Heart right ventricle (tissue), 16 donors: ENCODE measurements at places on chromosomes 11 and 22. TPM values are rescaled to one million over a fixed set of nuclear protein-coding genes. Genes with fewer than 3 reads are reported as not detected.

SYT9 gene
- not detected for total RNA-seq

CBX7 gene
- total RNA-seq, result 81.4 TPM

DNA sequence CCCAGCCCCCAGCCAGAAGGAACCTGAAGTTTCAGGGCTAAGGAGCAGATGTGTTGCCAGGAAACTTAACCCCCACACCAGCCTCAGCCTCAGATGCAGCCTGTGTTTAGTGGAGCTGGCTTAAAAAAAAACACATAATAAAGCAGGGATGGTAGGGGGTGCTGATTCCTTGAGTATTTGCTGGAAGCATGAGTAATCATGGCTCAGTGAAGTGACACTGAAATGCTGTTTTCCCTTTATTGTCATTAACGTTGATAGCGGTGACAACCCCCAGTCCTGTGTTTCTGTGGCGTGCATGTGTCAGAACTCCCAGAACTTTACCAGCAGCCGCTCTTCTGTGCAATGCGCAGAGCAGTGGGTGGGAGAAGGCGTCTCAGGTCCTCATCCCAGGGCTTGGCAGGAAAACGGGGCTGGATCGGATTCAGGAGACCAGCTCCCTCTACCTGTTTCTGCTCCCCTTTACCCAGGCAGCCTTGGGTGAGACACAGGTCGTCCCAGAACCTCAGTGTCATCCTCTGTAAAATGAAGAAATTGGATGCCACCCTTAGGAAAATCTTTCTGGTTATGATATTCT lies 1282.1 kb downstream of the TBC1D22A start:
- no peak for DNase-seq

DNA sequence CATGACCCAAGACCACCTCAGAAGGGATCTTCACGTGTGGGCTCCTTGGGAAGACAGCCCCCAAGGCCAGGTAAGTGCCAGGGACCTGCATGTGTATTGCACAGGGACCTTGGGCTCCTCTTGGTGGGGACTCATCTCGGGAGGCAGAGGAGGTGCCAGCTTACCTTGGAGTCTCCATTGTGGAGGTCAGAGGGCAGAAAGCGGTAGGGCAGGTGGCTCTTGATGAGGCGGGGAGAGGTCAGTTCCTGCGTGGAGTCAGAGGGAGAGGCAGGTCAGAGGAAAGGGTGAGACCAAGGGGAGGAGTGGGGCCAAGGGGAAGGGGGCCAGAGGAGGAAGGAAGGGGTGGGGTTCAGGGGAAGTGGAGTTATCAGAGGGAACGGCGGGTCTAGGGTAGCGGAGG lies 22.5 kb downstream of the SULT4A1 start:
- DNase-seq, result no peak

DNA sequence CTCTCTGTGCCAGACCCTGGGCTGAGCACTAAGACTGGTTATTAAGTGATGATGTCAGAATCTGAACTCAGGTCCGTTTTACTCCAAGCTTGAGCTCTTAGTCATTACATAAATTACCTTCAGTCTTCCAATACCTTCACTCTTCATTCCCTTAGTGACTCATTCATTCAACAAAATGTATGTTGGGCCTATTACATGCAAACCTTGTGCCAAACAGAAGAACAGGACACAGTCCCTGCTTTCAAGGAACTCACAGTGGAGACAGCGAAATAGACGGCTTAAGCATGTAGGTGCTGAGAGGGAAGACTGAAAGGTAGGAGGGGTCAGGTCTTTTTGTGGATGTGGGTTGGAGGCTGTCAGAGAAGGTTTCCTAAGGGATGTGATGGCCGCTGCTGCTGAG lies 3.3 kb downstream of the KCTD14 start:
- DNase-seq, result no peak

- DNase-seq, result no peak
Observed at GRCh38 chr22:24593836-24594568, 1.1 kb upstream of the LRRC75B start.

- DNase-seq, result no peak
Observed at GRCh38 chr22:37186228-37186996, 1.6 kb downstream of the C1QTNF6 start.

DNA sequence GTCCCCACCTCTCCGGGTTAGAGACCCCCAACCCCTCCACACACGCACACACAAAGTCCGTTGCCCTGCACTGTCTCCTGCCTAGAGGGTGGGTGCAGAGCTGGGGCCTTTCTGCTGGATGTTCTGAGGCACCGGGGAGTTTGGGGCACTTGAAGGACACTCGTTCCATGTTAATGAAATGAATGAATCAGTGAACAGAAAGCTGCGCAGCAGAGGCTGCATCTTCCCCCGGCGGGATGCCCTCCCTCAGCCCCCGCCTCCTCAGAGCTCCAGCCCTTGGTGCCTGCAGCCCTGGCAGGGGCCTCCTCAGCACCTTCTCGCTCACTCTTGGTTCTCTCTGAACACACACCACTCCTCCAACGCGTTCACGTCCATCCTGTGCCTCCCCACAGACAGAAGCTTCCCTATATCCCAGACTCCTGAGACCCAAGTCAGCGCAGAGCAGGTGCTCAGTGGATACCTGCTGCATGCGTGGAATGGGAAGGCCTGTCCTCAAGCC lies 611.9 kb downstream of the TBC1D22A start:
- no peak for DNase-seq

DNA sequence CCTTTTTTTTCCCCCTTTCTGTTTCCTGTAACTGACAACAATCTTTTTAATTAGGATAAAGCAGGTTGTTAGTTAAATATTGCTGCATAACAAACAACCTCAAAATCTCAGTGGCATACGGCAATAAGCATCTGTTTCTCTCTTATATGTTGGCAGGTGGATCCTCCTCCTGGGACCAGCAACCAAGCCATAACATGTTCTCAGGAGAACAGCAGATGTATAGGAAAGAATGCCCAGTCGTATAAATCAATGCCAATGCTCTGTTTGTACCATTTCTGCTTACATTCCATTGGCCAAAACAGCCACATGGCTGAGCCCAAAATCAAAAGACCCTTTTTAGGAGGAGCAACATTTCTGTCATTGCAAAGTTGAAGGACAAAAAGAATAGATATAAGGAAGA lies 445.7 kb downstream of the AASDHPPT start:
- DNase-seq, result no peak

DNA sequence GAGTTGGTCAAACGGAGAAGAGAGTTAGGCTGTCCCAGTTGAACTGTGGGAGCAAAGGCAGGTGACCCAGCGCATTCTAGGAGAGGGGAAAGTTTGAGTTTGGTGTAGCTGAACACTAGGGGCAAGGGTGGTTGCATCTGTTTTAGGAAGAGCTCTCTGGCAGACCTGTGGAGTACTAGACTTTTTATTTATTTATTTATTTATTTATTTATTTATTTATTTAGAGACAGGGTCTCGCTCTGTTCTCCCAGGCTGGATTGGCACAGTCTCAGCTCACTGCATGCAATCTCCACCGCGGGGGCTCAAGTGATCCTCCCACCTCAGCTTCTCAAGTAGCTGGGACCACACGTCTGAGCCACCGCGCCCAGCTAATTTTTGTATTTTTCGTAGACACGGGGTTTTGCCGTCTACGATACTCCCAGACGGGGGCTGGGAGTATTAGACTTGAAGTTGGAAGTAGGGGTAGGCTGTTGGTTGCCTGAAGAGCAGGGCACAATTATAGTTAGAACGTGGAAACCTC lies 950 bp upstream of the ACER3 start:
- no peak for DNase-seq

DNA sequence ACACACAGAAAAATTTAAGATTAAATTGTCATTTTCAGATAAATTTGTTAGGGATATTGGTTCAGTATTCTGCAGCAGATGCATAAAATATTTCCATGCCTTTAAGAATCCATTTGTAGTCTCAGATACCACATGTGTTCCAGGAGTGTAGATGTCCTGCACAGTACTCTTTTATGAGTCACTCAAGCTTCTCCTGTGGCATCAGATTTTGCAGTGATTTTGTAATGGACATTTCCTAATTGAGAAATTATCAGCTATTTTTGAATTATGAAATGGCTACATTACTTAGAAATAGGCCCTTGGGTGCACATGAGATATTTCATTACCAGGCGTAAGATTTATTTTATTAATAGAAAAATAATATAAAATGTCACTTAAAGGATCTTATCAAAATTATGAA lies 18.9 kb downstream of the MMP3 start:
- no peak for DNase-seq

- DNase-seq, result no peak
Observed at GRCh38 chr11:86246293-86246675, 1.7 kb downstream of the EED start.

DNA sequence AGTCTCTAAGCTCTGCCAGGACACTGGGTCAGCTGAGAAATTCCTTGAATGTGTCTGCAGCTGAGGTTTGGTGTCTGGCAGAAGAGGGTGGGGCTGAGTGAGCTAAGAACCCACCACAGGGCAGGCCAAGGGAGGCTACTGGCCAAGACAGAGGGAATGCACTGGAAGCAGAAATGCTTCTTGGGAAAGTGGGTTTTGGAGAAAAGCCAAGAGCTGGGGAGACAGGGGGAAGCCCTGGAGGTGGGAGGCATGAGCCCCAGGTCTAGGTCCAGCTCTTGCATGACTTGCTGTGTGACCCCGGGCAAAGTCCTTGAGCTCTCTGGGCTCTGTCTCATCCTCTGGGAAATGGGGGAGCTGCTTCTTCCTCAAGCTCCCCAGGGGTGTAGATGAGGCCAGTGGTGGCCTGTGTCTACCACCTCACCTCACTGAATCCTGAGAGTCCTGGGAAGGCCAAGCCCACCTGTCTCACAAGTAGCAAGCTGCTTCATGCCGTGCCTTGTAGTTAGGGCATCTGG lies 2.3 kb downstream of the MMP11 start:
- DNase-seq, result no peak

DNA sequence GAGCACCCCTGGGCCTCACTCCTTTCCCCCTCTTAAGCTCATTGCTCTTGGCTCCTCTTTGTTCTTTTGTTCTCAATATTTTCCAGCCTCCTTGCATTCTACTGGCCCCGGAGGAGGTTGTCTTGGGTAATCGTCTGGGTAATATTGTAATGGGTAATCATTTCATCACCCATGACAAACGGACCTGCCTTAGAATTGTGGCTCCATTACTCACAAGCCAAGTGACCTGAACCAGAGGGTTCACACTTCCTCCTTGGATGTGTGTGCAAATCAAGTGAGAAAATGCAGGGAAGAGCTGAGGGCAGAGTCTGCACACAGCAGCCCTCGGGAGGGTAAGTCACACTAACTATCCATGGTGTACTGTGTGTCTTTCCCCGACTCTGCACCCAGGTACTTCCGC lies 305.0 kb downstream of the BUD13 start:
- DNase-seq, result no peak
